ENCODE measurements at places on chromosomes 6 and 20.

DNA sequence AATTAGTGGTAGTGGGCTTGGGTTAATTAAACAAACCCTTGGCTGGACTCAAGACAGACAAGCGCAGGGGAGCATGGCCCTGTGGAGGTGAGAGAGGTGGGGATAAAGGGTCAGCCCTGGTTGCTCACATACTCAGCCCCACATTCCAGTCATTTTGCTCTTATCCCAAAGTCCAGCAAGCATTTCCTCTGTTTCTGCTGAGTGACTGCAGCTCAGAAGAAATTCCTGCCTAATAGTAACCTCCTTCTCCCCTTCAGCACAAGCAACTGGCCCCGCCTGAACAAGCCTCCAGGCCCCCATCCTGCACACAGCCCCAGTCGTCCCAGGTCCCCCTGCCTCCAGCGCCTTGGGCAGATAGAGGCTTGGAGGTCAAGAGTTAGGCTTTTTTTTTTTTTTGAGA, 3.6 kb upstream of the TFEB start:
- DNase-seq = no peak

DNA sequence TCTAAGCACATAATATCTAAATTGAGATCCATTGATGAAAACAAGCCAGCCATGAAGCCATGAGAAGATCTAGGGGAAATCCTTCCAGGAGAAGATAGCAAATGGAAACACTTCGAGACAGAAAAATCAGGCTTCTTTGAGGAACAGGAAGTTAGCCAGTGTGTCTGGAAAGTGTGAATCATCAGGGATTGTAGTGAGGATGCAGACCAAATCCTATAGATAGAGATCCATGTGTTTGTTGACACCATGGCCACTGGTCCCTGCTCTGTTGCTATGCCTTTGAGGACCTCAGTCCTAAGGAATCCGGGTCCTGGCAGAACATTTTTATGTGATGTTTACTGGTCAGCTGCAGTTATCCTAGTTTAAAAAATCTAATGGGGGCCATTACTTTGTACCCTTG, 6.6 kb upstream of the ELOVL2 start:
- no peak for DNase-seq

DNA sequence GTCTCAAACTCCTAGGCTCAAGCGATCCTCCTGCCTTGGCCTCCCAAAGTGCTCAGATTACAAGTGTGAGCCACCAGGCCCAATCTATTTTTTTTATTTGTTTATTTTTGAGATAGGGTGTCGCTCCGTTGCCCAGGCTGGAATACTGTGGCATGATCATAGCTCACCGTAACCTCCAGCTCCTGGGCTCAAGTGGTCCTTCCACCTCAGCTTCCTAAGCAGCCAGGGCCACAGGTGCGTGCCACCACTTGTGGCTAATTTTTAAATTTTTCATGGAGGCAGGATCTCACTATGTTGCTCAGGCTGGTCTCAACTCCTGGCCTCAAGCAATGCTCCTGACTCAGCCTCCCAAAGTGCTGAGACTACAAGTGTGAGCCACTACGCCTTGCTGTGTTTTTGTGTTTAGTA, 9.8 kb downstream of the KIF3B start:
- no peak for DNase-seq

DNA sequence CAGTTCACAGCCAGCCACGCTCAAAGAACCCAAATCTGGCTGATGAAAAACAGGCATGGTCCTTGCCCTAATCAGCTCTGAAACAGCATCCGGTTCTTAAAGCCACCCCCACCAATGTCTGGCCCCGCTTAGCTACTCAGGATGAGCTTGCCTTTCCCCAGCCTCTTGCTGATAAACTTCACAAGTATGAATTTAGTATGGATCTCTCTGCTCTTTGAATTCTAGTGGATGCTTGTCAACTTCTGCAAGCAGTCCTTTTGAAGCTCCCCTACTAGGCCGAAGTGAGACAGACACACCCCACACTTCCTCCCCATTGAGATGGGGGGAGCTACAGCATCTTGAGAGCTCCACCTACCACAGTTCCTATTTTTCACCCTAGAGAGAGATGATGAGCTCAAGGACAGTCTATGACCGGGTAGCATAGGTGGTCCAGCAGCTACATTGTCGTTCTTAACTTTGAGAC, 36.7 kb downstream of the EBF4 start:
- no peak for DNase-seq

- no peak for DNase-seq
These were observed 351.9 kb downstream of the COL12A1 start for GRCh38 chr6:74853991-74854390.

DNA sequence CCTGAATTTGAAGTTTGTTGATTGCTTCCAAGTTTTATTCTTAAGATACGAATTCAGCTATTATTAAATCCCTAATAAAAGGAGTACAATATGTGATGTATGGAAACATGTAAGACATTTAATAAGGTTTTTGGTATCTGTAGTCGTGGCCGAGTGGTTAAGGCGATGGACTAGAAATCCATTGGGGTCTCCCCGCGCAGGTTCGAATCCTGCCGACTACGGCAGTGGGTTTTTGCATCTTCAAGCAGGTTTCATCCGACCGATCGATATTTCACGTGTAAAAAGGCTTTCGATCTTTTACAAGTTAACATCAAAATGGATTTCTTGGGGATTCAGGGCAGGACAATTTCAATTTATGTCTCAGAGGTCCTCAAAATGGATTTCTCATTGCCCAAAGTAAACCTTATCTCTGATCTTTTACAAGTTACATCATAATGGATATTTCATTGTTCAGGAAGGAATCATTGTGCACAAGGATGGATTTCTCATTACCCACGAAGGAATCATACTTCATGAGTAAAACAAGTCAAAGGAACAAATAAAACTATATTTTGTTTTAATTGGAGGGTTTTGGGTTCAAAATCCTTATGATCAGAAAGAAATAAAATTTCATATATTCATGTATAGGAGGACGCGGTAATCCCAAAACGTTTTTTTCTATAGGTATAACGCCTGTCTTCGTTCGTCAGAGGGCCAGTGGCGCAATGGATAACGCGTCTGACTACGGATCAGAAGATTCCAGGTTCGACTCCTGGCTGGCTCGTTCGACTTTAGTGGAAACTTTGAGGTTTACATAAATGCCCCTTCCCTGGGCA, 37.3 kb upstream of the BTN3A2 start:
- peak; percentile 55 for DNase-seq

DNA sequence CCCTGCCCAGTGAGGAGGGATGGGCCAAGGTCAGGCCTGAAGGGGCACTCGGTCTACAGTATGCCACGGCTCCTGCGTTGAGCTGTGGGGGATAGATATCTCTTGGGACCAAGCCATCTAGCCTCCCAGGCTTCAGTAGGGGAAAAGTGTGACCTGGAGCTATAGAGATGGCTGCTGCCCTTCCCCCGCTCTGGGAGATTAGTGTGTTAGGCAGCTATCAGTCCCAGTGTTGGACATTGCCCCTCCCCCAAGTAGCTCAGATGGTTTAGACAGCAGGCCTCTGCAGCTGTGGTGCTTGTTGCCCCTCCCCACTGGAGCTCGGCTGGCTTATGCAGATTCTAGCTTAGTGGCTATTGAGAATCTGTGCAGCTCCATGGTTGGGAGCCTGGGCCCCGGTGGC, 56.8 kb downstream of the KHDRBS2 start:
- DNase-seq = no peak

- peak; percentile 48 for DNase-seq
These were observed 2.1 kb downstream of the FOXP4 start for GRCh38 chr6:41548098-41548840.

DNA sequence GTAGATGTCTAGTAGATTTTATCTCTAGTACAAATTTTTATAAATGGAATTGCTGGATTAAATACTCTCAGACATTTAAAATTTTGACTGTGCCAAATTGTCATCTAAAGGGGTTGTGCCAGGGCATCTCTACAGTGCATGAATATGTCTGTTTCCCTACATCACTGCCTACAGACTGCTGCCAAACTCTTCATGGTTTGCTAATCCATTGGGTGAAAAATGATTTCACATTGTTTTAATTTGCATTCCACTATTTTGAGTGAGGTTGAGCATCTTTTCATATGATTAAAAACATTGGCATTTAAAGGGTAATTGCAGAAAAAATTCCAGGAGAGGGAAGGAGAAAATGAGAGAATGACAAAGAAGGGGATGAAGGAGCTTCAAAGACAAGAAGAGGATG, 267.7 kb upstream of the RNF24 start:
- DNase-seq = no peak
